ENCODE measurements at places on chromosomes 1 and 21.

GRCh38 chr1:215957663-215958062 is 390.6 kb downstream of the KCTD3 start:
- no peak for DNase-seq

GRCh38 chr1:46804926-46805325 is 6.1 kb downstream of the CYP4B1 start:
- DNase-seq = no peak

GRCh38 chr1:27832762-27833161 is 2.2 kb downstream of the PPP1R8 start:
- DNase-seq = no peak

DNA sequence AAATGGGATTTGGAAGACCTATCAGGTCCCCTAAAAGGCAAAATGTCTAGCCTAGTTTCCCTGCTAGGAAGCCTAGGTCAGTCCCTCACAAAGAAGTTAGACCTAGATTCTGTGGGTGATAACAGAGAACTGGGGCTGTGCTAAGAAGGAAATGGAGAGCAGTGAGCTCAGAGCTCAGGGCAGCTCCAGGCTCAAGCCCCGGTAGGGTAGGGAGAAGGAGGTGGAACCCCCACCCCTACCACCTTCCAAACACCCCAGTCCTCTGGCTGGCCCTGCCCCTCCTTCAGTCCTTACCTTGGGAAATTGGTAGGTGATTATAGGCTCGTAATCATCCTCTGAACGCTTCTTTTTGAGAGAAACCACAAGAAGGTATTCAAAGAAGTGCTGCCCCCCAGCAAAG is 1.1 kb downstream of the DENND2D start:
- DNase-seq = no peak

DNA sequence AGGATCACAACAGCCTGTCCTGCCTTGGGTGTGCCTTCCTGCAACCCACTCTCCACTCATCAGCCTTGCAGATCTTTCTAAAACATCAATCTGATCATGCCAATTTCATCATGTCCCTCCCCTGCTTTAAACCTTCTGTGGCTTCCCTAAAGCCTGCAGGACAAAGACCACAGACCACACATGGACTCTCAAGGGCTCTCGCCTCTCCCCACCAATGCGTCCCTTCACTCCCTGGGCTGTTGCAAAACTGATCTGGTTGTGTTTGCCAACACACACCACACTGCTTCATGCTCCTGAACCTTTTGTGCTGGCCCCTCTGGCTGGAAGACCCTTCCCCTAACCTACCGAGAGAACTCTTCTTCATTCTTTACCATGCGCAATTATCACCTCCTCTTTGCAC is 72.4 kb downstream of the ITPKB start:
- DNase-seq = no peak

DNA sequence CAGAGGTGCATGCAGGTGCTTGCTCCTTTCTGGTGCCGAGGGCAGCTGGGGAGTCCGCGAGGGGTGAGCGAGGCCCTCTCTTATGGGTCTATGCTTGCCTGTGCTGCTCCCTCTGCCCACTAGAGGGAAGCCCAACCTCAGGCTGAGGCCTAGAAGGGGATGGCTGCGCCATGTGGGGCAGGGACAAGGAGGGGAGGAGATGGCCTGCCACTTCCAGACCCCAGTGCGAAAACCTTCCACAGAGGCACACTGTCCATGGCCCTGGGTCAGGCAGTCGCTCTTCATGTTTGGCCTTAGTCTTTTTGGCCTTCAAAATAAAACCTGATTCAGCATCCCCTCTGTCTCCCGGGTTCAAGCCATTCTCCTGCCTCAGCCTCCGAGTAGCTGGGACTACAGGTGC is 14.0 kb downstream of the RHBG start:
- DNase-seq = peak; percentile 90

DNA sequence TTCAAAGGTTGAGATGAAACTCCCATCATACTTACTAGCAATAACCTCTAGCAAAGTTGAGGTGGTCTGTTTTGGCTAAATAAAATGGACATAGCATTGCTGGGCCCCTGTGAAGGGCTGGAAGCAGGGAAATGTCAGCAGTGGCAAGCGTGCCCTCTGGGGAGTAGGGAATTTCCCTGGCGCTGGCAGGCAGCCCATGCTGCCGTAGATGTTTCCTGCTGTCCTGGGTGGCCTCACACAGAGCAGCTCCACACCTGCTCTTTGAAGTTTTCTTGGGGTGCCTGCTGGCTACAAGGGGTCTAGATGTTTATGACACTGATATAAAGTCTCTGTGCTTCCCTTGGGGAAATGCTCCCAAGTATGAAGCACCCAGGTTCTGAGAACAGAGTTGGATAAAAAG is 30.2 kb downstream of the ADARB1 start:
- DNase-seq = no peak

DNA sequence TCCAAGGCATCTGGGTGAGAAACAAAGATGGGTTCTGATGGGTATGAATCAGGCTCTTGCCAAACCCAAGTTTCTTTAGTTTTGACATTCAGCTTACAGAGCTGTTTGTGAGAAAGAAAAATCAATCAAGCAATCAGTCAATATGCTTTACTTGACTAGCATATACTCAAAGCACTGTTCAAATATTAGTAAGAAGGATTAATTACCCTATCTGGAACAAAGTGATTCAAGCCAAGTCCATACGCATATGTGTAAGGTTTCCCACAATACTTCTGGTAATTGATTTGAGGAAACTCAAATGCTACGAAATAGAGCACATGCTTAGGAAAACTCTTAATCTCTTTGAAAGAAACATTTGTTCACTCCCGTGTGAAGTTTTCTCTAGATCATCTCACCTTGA is 18.7 kb downstream of the RPE65 start:
- no peak for DNase-seq

GRCh38 chr1:40872276-40872675 is 10.1 kb upstream of the CITED4 start:
- DNase-seq = no peak

- no peak for DNase-seq
Observed at GRCh38 chr1:198575798-198576641, 35.5 kb upstream of the ATP6V1G3 start.

- no peak for DNase-seq
Observed at GRCh38 chr1:56904663-56905397, 50.2 kb downstream of the C8A start.

DNA sequence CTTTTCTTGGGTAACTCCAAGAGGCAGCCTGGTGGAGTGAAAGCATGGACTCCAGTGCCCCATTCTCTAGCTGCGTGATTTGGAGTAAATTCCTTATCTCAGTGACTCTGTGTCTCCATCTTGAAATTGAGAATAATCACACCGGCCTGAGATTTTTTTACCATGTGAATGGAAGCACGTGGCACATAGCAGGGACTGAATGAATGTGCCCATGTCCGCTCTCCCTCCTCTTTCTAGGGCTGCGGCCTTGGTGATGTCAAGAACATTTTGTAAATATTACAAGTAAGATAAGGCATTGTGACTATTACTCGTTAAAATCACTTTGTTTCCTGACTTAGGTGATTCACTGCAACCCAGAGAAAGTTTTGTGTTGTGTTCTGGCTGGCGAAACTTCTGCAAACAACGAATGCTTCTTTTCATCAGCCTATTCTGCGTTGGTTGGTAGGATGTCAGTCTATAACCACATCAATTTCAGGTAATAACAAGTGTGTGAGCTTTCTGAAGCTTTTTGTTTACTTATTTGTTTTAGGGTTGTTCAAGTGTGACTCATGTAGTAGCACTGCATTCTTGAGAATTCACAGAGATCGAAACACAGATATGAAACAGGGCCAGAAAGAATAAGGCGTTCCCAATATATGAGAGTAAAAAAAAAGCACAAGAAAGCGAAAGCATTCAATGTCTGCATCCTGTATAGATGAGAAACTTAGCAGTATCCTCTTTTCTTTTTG is 135.7 kb upstream of the SLC45A1 start:
- no peak for DNase-seq

DNA sequence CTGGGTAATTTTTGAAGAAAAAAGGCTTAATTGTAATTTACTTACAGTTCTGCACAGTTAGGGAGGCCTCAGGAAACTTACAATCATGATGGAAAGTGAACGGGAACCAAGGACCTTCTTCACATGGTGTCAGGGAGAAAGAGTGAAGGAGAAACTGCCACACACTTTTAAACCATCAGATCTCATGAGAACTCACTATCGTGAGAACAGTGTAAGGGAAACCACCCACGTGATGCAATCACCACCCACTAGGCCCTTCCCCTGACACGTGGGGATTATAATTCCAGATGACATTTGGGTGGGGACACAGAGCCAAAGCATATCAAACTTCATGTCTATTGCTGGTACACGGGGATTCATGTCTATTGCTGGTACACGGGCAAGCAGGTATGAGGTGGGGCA is 5.3 kb upstream of the SFT2D2 start:
- no peak for DNase-seq

DNA sequence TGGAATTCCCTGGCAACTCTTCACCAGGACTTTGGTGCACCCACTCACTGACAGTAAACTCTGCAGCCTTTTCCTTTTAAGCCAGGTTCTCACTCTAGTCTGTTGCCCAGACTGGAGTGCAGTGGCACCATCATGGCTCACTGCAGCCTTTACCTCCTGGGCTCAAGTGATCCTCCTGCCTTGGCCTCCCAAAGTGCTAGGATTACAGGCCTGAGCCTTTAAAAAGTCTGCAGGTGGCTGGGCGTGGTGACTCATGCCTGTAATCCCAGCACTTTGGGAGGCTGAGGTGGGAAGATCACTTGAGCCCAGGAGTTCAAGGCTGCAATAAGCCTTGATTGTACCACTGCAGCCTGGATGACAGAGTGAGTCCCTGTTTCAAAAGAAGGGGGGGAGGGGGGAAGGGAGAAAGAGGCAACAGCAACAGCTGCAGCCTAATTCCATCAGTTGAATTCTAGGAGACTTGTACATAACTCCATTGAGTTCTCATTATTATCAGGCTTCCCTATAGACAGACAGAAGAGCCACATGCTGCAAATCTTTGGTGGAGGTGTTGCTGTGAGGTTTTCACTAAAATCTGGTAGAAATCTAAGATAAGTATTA is 8.1 kb upstream of the HNRNPR start:
- DNase-seq = no peak

GRCh38 chr1:25994402-25995150 is 3.3 kb downstream of the PAFAH2 start:
- no peak for DNase-seq

DNA sequence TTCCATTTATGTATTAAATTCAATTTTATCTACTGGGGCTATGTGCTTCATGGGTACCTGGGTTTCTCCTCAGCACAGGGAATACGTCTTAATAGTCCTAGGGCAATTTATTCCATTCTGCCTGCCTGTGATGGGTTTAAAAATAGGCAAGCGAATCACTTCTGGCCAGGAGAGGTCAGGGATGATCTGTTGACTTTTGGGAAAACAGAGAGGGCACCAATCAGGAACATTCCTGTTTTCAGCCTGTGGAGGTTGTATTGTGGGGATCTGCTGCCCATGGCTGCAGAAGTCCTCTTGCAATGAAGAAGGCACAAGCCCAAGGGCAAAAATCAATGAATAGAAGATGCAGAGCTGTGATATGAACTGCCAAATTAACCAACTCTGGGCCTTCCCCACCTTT is 303.1 kb downstream of the CTH start:
- DNase-seq = no peak

DNA sequence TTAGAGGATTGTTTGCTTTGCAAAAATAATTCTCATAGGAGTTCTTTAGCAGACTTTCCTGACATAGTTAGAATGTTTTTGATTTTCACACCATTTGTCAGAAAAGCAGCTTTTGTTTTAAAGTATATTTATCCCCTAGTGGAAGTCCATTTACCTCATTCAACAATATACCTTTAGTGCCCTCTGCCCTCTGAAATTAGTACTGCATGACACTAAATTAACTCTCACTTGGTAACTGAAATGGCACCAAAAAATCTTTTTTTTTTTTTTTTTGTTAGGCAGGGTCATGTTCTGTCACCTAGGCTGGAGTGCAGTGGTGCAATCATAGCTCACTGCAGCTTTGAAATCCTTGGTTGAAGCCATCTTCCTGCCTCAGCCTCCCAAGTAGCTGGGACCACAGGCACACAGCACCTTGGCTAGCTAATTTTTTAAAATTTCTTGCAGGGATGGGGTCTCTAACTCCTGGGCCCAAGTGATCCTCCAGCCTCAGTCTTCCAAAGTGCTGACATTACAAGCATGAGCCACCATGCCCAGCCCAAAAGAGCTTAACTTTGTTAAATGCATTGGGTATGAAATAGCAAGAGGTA is 13.6 kb downstream of the LRRC42 start:
- DNase-seq = peak; percentile 30

DNA sequence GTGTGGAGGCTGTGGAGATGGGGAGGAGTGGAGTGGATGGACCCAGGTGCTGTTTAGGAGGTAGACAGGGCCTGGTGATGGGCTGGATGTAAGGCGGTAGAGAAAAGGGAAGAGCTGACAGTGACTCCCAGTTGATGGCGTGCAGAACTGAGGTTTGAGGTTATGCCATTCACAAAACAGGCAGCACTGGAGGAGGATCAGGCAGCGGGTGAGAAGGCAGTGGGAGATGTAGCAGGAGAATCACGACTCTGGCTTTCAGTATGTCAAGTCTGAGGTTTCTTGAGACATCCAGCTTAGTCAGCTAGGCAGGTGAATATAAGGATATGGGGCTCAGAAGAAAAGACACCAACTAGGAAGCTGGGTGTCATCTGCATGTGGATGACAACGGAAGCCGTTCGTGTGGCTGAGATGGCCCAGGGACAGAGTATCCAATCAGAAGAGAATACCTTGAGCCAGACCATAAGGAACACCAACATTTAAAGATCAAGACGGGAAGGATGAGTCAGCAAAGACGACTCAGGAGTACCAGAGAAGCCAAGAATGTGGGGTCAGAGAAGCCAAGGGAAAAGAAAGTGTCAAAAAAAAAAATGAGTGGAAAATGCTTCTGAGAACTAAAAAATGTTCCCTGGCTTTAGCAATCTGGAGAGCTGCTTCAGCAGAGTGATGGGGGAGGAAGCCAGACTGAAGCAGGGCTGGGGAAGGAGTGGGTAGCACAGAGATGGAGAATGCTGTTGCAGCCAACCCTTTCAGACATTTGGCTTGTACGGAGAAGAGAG is 15.2 kb downstream of the LRRN2 start:
- DNase-seq = no peak

DNA sequence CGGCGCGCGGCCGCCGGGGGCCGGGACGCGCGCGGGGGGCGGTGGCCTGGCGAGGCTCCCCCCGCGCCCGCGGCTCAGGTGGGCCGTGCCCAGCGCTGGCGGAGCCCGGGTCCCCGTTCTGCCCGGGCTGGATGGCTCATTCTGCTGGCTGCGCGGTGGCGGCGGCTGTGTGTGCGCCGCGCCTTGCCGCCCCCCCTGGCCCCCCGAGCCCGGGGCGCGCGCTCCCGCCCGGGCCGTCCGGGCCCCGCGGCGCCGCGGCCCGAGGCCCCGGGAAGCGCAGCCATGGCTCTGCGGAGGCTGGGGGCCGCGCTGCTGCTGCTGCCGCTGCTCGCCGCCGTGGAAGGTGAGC is at the start of gene EPHB2:
EPHB2 (plus strand) TSS at position 139 of the 349 bp plus-strand sequence; CDS start at position 283, 144 bp downstream.
- peak; percentile 16 for DNase-seq

Measured in NCI-H1694 treated with DMSO at 0.1 percent for 48 hours (cell line).